ENCODE measurements at places on chromosomes 16 and 17.

DNA sequence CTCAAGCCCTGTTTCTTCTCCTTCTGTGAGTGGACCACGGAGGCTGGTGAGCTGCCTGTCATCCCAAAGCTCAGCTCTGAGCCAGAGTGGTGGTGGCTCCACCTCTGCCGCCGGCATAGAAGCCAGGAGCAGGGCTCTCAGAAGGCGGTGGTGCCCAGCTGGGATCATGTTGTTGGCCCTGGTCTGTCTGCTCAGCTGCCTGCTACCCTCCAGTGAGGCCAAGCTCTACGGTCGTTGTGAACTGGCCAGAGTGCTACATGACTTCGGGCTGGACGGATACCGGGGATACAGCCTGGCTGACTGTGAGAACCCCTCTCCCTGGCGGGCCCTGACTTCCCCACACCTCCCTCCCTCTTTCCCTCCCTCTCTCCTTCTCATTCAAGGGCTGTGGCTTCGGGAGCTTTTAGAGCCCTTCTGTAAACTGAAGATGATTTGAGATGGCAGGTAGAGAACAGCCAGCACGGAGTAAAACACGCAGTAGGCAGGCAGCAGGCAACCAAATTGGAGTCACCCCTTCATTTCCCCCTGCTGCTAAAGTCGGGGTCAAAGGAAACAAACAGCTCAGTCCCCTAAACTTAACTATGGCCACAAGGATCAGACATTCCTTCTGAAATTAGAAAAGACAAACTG, 3.9 kb downstream of the SPACA3 start:
- H3K4me3 ChIP-seq = no peak overlapping the region
- no peaks in the 10 kb centered on the region for H3K27me3 ChIP-seq
- H3K27ac ChIP-seq = no peak overlapping the region
- peaks cover 5% of the 10 kb centered on the region for H3K4me1 ChIP-seq
- no peaks in the 10 kb centered on the region for H3K36me3 ChIP-seq

- DNase-seq = no peak
- H3K4me1 ChIP-seq = peaks cover 11% of the 10 kb centered on the region
- no peaks in the 10 kb centered on the region for H3K36me3 ChIP-seq
- no peak overlapping the region for H3K27ac ChIP-seq
- H3K27me3 ChIP-seq = no peaks in the 10 kb centered on the region
These were observed 5.5 kb upstream of the ZNF750 start for GRCh38 chr17:82845163-82845807.

DNA sequence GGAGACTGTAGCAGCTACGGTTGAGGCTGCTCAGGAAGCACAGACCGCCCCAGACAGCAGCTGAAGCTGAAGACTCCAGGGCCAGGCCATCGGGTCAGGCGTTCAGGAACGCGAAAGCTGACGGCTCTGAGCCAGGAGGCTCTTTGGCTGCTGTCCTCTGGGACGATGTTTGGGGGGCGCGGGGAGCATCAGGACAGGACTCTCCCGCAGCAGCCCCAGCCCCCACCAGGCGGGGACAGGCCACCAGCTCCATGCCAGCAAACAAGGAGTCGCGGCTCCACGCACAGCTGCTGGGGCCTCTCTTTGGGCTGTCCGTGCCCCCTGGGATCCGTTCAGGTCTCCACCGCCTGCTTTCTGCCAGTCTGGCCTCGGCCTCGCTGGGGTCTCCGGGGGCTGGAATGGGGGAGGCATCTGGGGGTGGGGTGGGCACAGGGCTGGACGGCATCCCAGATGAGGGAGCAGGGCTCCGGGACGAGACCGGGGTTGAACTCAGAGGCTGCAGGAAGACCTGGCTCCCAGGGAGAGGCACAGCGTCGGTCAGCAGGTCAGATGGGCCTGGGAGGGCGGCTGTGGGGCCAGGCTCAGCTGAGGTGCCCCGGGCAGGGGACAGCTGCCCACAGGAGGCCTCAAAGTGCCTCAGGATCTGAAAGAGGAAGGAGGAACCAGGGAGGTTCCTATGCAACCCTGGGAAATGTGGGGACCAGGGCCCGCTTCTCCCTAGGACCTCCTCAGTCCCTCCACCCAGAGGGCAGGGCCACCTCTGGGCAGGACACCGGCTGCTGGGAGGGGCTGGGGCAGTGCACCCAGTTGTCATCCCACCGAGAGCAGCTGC, 6.3 kb upstream of the CEP131 start:
- no peaks in the 10 kb centered on the region for H3K27me3 ChIP-seq
- no peak overlapping the region for H3K4me3 ChIP-seq
- peak overlapping the region; percentile 77 for H3K27ac ChIP-seq
- no peaks in the 10 kb centered on the region for H3K36me3 ChIP-seq

- no peaks in the 10 kb centered on the region for H3K4me1 ChIP-seq
- H3K36me3 ChIP-seq = no peaks in the 10 kb centered on the region
- H3K27ac ChIP-seq = no peak overlapping the region
- no peak for DNase-seq
These were observed 170.4 kb downstream of the IRX5 start for GRCh38 chr16:55101026-55101425.

- no peaks in the 10 kb centered on the region for H3K27me3 ChIP-seq
- peak; percentile 56 for DNase-seq
- H3K4me1 ChIP-seq = peaks cover 5% of the 10 kb centered on the region
- no peak overlapping the region for H3K4me3 ChIP-seq
- no peaks in the 10 kb centered on the region for H3K36me3 ChIP-seq
These were observed 82.9 kb upstream of the RCVRN start for GRCh38 chr17:9987779-9988585.

DNA sequence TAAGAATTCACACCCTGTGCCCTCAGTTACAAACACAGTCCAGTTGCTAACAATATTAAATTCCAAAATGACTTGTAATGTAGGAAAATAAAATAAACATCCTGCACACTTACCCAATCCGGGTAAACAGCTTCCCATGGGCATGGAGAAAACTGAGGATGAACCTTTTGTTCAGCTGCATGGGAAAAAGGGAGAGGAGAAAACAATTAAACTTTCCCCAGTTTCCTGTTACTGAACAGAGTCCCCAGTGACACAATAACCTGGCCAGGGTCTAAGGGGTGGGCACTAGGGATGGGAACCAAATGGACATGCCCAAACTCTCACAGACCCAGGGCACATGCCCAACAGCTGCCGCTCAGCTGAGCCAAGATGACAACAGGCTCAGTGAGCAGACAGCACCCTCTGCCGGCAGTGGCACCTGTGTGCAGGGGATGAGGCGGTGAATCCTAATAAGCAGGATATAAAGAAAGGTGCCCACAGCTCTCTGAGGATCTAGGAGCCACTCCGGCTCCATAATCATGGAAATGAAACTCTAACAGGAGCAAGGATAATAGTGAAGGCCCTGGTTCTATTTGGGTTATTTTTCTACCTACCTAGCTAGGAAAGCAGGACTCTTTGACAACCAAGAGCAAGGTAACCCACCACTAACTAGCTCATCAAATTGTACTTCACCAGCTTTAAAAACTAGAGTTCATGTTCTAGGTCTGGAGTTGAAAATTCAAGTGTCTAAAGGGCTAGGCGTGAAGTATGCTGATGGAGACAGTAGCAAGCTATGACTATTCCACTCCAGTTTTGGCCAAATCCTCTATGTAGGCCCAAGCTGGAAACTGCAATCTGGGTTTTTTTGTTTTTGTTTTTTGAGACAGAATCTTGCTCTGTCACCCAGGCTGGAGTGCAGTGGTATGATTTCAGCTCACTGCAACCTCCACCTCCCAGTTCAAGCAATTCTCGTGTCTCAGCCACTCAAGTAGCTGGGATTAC, 58.8 kb downstream of the SMG6 start:
- no peak overlapping the region for H3K27ac ChIP-seq
- H3K27me3 ChIP-seq = no peaks in the 10 kb centered on the region
- peak; percentile 83 for DNase-seq
- no peak overlapping the region for H3K4me3 ChIP-seq
- peaks cover 9% of the 10 kb centered on the region for H3K4me1 ChIP-seq

DNA sequence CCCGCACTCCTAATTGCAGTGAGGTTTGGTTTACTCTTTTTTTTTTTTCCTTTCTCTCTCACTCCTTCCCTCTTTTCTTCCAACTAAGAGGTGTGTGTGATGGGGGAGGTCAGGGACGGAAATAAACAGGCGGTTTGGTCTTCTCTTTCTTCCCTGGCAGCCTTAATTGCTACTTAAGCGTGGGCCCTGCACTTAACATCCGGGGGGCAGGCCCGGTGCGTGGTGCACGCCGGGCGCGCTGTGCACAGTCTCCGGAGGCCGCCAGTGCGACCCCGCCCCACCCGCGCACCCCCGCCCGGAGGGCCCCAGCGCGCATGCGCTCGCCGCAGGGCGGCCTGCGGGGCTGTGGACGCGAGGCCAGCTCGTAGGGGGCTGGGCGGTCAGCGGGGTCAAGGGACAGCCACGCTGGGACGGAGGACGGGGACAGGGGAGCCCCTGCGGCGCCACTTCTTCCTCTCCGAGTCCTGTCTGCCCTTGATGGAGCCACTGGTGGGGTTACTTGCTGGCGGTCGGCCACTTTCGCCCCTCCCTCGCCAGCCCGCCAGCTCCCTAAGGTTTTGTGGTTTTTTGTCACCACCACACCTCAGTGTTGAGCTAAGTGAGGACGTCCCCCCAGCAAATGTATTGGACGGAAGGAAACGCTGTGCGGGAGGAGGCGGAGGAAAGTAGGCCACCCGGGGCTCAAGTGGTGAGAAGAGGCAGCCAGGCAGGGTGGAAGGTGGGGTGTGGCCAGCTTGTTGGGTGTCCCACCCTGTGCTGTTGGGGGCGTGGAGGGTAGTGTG, 120.9 kb downstream of the MRM1 start:
- peaks cover 35% of the 10 kb centered on the region for H3K4me1 ChIP-seq
- no peaks in the 10 kb centered on the region for H3K27me3 ChIP-seq
- H3K36me3 ChIP-seq = no peaks in the 10 kb centered on the region
- peak overlapping the region; percentile 62 for H3K27ac ChIP-seq
- DNase-seq = peak; percentile 81

GRCh38 chr17:39144416-39144840, 7.0 kb downstream of the PLXDC1 start:
- no peak overlapping the region for H3K27ac ChIP-seq
- H3K36me3 ChIP-seq = no peaks in the 10 kb centered on the region
- H3K27me3 ChIP-seq = no peaks in the 10 kb centered on the region
- H3K4me1 ChIP-seq = no peaks in the 10 kb centered on the region

All from B cell (primary cell).